Activated naive CD8-positive, alpha-beta T cell treated with anti-CD3 and anti-CD28 coated beads for 36 hours (primary cell): ENCODE measurements at places on chromosomes 5 and 9. TPM values are rescaled to one million over a fixed set of nuclear protein-coding genes. Genes with fewer than 3 reads are reported as not detected.
A peak's percentile ranks its signal among the peaks of the same experiment; 100 is the strongest.

- H3K36me3 ChIP-seq = no peaks in the 10 kb centered on the region
- no peaks in the 10 kb centered on the region for H3K4me1 ChIP-seq
- H3K4me3 ChIP-seq = no peak overlapping the region
- no peak for DNase-seq
- H3K27me3 ChIP-seq = peaks cover 3% of the 10 kb centered on the region
- no peak overlapping the region for H3K27ac ChIP-seq
Measured at GRCh38 chr5:135440916-135441315, 6.2 kb downstream of the DCANP1 start.

- H3K4me3 ChIP-seq = no peak overlapping the region
- H3K4me1 ChIP-seq = peaks cover 57% of the 10 kb centered on the region
- DNase-seq = peak; percentile 10
- H3K27ac ChIP-seq = peak overlapping the region; percentile 99
Measured at GRCh38 chr5:132498152-132498551, 7.6 kb upstream of the IRF1 start.

DNA sequence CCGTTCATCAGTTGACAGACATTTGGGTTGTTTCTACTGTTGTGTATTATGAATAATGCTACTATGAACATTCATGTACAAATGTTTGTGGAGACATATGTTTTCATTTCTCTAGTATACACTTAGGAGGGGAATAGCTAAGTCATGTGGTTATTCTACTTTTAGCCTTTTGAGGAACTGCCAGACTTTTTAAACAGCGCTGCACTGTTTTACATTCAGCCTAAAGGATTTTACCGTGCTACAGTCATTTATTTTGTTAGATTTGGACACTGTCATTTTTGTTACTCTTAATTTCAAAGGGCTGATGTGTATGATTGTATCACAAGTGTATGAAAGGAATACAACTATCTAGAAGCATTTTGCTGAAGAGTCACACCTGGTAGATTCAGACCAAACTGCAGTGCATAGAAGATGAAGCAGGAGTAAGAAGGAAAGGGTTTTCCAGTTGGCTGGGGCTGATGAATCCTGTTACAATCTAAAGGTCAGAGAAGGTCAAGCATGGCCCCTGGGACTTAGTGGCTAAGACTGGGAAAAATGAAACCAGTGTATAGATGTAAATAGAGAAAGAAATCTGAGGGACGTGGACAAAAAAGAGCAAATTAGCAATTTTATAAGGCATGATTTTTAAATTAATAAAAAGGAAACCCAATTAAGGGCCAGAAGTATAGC is 509.7 kb downstream of the PSAT1 start:
- H3K27ac ChIP-seq = no peak overlapping the region
- H3K4me1 ChIP-seq = no peaks in the 10 kb centered on the region
- no peak for DNase-seq

- H3K27ac ChIP-seq = no peak overlapping the region
- no peak for DNase-seq
- no peaks in the 10 kb centered on the region for H3K4me1 ChIP-seq
- H3K4me3 ChIP-seq = no peak overlapping the region
Measured at GRCh38 chr5:113474100-113474728, 14.0 kb downstream of the MCC start.

GRCh38 chr5:56769875-56770604 is 45.3 kb upstream of the MAP3K1 start:
- no peak for DNase-seq
- H3K4me1 ChIP-seq = no peaks in the 10 kb centered on the region
- no peak overlapping the region for H3K27ac ChIP-seq
- no peaks in the 10 kb centered on the region for H3K27me3 ChIP-seq
- no peaks in the 10 kb centered on the region for H3K36me3 ChIP-seq

DNA sequence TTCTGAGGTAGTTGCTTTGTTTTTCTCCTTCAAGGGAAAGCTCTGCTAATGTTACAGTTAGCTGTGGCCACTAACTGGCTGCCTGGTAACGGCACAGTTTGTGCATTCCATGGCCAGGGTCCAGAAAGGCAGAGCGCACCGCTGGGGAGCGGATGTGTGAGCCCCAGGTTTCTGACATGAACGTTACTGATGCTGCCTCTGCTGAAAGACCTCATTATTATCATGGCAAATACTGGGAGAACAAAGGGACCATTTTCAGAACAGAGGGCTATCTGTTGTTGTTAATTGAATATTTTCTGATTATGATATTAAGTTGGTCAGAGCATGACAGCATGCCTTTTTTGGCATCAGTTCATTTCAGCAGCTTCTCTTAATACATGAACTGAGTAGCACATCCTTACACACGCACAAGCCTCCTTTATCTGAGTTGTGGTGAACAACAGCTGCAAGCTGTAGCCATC is 134.1 kb downstream of the NUDT12 start:
- H3K4me1 ChIP-seq = no peaks in the 10 kb centered on the region
- H3K36me3 ChIP-seq = no peaks in the 10 kb centered on the region
- peaks cover 8% of the 10 kb centered on the region for H3K27me3 ChIP-seq
- H3K4me3 ChIP-seq = no peak overlapping the region
- no peak overlapping the region for H3K27ac ChIP-seq

DNA sequence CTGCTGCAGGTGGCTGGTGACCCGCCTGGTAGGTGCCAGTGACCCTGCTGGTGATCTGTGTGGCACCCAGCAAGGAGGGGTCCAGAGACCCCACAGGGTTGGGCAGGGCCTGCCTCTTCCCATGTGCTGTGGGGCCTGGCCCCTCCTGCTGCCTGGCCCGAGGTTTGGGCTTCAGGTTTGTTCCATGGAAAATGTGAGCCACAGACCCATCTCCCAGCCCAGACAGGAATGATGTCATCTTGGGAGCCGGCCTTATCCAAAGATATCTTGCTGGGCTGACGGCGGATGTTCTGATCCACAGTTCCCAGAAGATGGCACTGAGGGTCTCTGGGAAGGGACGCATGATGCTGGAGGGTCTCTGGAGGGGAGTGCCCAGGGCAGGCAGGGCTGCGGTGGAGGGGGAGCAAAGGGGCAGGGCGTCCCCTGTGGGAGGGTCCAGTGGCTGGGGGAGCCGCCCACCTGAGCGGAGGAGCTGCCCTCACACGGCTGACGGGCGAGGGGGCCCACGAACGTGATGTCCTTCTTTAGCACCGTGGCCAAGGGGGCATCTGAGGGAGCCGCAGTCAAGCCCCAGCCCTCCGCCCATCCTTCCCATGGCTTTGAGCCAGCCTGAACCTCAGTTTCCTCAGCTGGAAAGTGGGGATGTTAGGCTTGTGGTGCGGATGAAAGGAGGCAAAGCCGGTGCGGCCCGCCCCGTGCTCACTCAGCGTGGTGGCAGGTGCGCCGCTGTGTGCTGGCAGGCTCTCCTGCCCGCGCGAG is 68.1 kb downstream of the COL5A1 start:
- no peaks in the 10 kb centered on the region for H3K4me1 ChIP-seq
- H3K27me3 ChIP-seq = no peaks in the 10 kb centered on the region
- no peak overlapping the region for H3K27ac ChIP-seq
- H3K36me3 ChIP-seq = no peaks in the 10 kb centered on the region

DNA sequence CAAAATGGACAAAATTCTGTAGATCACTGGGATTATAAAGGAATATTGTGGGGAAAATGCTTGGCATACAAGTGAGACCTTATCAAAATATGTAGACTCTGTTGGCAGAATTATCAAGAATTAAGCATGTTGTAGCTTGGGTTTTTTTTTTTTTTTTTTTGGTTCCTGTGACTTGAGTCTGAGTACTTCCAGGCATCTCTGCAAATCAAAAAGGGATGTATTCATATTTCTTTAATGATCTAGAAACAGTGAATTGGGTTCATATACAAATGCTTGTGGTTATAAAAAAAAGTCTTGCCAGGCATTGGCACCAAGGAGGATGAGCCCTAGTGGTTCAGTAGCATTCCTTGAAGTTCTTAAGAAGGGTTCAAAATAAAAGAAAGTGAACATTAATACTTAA is 292.2 kb downstream of the ARHGAP26 start:
- no peak for DNase-seq
- H3K4me3 ChIP-seq = no peak overlapping the region
- no peaks in the 10 kb centered on the region for H3K27me3 ChIP-seq
- no peak overlapping the region for H3K27ac ChIP-seq

- H3K27me3 ChIP-seq = no peaks in the 10 kb centered on the region
- peaks cover 37% of the 10 kb centered on the region for H3K4me1 ChIP-seq
- peaks cover 15% of the 10 kb centered on the region for H3K36me3 ChIP-seq
- H3K4me3 ChIP-seq = peak overlapping the region; percentile 83
- peak overlapping the region; percentile 88 for H3K27ac ChIP-seq
- peak; percentile 61 for DNase-seq
Measured at GRCh38 chr5:150001660-150002486, 1.3 kb downstream of the HMGXB3 start.

- no peaks in the 10 kb centered on the region for H3K4me1 ChIP-seq
- DNase-seq = no peak
- peaks cover 2% of the 10 kb centered on the region for H3K36me3 ChIP-seq
- no peak overlapping the region for H3K4me3 ChIP-seq
- no peak overlapping the region for H3K27ac ChIP-seq
Measured at GRCh38 chr9:110952540-110952859, 85.8 kb downstream of the LPAR1 start.

- no peaks in the 10 kb centered on the region for H3K36me3 ChIP-seq
- no peak overlapping the region for H3K27ac ChIP-seq
- H3K27me3 ChIP-seq = no peaks in the 10 kb centered on the region
- no peaks in the 10 kb centered on the region for H3K4me1 ChIP-seq
Measured at GRCh38 chr5:97778451-97778850, 595.4 kb upstream of the RIOK2 start.

DNA sequence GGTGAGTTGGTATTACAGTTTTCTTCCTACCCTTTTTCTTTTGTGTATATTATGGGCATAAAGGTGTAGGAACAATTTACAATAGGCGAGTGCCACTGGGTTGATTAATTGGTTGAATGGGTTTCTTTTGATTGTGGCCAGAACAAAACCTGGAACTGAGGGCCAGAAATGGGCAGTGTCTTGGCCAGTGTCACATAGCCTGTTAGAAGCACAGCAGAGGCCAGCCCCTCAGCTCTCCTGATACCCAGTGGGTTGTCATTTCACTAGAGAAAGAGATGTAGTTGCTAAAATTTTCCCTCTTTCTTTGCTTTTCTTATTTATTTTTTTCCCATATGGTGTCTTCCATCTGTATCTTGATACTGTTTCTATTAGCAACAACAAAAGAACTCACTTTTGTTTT is 38.8 kb upstream of the SEMA6A start:
- no peak for DNase-seq
- no peaks in the 10 kb centered on the region for H3K4me1 ChIP-seq
- H3K27me3 ChIP-seq = no peaks in the 10 kb centered on the region
- no peak overlapping the region for H3K4me3 ChIP-seq

GRCh38 chr9:121350993-121351561 is 19.0 kb downstream of the STOM start:
- H3K4me3 ChIP-seq = no peak overlapping the region
- peaks cover 24% of the 10 kb centered on the region for H3K36me3 ChIP-seq
- no peak for DNase-seq
- H3K4me1 ChIP-seq = peaks cover 20% of the 10 kb centered on the region

DNA sequence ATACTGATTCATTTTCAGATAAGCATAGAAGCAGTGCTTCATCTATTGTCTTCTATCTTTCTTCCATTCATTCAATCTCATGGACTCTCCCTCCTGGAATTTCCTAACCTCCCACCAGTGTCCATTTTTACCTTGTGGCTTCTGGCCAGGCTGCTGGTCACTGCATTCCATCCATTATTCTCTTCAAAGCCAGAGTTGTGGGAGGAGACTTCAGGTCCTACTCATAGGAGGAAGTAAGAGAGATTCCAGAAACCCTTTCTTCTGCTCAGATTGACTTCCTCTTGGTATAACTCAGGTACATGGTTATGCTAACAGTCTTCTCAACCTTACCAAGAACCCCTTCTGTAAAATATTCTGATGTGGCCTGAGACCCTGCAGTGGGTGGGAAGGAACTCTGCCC is 153.3 kb upstream of the SLC12A2 start:
- H3K27ac ChIP-seq = no peak overlapping the region
- H3K27me3 ChIP-seq = no peaks in the 10 kb centered on the region
- no peaks in the 10 kb centered on the region for H3K4me1 ChIP-seq
- no peaks in the 10 kb centered on the region for H3K36me3 ChIP-seq
- no peak overlapping the region for H3K4me3 ChIP-seq

GRCh38 chr5:53368516-53368915 is 111.9 kb upstream of the FST start:
- no peaks in the 10 kb centered on the region for H3K4me1 ChIP-seq
- H3K4me3 ChIP-seq = no peak overlapping the region
- H3K36me3 ChIP-seq = no peaks in the 10 kb centered on the region
- no peak for DNase-seq
- H3K27me3 ChIP-seq = peaks cover 19% of the 10 kb centered on the region

Gene IFNA2
- not detected for total RNA-seq

Gene ASPN
- total RNA-seq = not detected
